ENCODE measurements at places on chromosomes 5 and 9. TPM values are rescaled to one million over a fixed set of nuclear protein-coding genes. Genes with fewer than 3 reads are reported as not detected.
A peak's percentile ranks its signal among the peaks of the same experiment; 100 is the strongest.

DNA sequence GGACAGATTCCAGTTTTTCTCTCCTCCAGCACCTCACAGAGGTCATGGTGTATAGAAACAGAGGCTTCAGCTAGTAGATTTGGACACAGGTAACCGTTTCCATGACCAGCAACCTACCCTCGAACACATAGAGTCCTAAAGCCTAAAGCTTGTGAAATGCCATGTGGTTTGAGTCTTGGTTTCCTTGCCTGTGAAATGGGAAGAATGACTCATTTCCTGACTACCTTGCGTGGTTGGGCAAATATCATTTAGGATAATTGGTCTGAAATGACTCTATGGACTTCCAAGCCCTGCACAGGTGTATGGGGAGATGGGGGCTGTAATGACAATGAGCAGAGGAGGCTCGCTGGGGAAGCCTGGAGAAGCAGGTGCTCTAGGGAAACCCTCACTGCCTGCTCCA lies 134.6 kb downstream of the TTLL11 start:
- DNase-seq, result no peak

RAD17 gene
- polyA plus RNA-seq, result 10.3 TPM

FGF18 gene
- polyA plus RNA-seq, result 1.2 TPM

DNA sequence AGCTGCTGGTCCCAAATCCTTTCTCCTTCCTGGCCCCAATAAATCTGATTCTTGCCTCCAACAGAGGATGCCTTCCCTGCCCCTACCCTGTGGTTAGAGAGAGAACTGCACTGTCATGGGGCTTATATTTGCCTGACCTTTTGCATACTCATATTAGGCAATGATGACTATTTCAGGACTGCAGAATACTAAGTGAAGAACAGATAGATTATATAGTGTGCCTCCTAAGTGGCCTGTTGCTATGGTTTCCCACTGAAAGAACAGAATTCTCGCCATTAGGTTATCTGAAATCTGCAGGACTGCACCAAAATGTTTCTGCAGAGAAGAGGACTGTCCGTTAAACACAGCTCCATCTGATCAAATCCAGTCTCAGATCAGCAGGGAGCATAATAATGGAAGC lies 87.3 kb upstream of the CCNG1 start:
- no peak for DNase-seq

GRCh38 chr5:172820046-172820767 lies 13.8 kb upstream of the ERGIC1 start:
- peak; percentile 68 for DNase-seq

C5 gene
- polyA plus RNA-seq, result 0.97 TPM

DNA sequence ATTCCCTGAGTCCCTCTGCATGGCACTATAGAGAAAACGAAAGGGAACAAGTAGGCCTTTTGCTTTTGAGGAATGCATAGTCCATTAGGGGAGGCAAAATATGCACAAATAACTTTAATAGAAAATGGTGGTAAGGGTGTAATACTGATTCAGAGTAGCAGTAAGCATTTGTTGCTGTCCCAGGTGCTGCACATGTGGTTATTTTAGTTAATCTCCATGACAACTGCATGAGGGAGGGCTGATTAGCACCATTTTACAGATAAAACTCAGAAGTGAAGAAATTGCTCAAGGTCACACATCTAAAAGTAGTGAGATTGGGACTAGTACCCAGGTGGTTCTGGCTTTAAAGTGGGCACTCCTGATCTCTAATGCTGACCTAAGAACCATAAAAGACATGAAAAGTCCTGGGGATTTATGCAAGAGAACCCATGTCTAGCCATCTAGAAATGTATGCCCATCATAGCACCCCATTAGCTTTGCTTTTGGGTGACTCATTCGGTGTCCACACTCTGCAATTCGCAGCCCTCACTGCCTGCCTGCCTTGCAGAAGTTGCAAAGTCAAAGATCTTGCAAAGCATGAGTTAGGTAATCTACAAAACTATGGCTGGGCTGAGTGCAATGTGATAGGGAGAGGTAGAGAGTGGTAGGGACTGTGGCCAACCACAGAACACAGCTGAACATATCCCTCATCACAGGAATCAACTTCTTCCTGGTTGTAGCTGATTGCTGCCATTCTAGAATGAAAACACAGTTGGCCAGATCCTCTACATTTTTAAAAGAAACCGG lies 195.2 kb downstream of the PTTG1 start:
- no peak for DNase-seq

TIMD4 gene
- 0.07 TPM for polyA plus RNA-seq

FBLL1 gene
- 0.09 TPM for polyA plus RNA-seq

DNA sequence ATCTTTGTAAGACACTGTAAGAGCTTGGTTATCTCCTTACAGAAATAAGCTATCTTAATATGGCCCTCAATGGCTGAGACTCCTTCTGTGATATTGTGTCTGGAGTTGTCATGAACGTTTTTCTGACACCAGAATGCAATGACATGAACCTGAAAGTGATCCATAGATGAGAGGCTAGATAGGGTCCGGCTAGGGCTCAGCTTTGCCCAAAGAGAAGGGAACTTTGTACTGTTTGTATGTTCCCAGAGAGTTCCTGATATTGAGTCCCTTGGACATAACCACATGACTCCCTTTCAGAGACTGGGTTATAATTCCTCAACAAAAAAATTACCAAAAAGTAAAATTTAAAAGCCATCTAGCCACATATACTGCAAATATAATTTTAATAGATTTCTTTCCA lies 575.8 kb upstream of the CLINT1 start:
- DNase-seq, result no peak

CCDC152 gene
- polyA plus RNA-seq, result 2.9 TPM

CARD9 gene
- 0.68 TPM for polyA plus RNA-seq

DNA sequence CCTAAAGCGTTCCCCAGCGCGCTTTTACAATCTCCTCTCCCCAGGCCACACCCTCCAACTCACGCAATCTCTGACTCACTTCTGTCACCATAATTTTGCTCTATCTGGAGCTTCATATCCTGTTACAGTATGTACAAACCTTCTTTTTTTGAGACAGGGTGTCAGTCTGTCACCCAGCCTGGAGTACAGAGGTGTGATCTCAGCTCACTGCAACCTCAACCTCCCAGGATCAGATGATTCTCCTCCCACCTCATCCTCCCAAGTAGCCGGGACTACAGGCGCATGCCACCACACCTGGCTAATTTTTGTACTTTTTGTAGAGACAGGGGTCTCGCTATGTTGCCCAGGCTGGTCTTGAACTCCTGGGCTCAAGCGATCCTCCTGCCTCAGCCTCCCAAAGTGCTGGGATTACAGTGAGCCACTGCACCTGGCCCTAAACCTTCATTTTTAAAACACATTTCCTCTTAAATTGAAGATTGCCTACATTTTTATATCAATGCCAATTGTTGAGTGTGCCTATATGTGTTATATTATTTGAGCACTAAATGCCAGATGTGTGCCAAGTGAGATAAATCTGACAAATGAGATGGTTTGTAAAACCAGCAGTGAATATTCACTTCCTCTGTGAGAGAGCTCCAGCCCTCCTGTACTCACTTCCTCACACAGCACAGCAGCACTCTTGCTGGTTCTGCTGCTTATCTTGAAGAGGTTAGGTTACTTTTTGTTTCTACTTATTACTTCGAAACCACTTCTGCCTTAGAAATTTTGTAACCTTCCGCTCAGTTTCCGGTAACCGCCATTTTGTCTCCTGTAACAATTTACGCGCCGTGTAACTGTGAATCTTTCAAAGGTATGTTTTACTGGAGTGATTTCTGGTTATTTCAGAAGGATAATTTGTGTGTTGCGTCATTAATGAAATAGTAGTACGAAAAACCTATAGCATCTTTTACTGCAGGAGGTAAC lies 57.9 kb downstream of the DOCK8 start:
- no peak for DNase-seq

DNA sequence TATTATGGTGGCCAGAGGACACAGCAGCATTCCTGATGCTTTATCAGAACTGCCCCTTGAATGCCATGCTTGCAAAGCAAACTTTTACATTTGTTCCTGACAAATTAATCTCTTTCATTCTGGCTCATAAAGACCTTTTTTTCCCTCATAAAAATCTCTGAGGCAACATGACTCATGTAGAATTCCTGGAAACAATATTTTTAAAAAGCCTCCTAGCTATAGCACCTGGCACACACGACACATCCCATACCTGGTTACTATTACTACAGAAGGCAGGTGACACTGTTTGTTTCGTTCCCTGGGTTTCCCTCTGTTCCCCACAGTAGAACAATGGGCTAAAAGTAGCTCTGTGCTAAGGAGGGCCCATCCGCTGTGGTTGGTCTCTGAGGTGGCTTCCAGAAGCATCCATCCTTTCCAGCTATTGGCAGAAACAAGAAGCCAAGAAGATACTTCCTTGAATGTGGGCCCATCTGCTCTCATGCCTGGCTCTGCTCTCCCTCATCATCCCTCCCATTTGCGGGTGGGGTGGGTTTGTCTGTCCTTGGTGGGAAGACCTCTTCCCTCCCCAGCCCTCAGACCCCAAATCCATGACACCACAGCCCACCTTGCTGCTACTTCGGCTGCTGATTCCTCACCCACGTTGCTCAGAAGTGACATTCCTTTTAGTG lies 59.1 kb downstream of the GALNT12 start:
- no peak for DNase-seq

DNA sequence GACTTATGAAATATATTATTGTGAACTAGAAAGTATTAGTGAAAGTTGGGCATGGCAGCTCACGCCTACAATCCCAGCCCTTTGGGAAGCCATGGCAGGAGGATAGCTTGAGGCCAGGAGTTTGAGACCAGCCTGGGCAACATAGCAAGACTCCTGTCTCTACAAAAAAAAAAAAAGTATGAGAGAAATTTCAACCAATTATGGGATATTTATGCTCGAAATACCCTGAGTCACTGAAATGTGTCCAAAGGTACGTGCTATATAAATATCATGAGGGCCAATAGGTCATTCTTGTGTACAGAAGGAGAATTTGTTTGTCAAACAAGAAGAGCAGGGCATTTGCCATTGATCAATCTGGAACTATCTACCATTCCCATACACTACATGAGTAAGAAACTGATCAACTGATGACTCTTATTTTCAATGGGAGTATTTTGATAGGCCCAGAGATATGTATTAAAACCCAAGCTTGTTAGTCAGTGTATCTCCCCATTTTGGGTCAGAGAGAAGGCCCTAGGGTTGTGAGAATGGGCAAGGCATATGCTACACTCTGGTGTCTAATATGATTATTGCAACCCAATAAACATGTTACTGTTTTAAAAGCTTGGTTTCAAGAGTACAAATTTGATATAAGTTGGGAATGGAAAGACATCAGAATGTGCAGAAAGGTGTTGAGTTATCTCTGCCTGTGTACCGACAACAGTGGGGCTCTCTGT lies 21.7 kb upstream of the HOMER1 start:
- no peak for DNase-seq

Data from right cardiac atrium (tissue), 5 donors.